ENCODE measurements at places on chromosomes 1 and 21.
A peak's percentile ranks its signal among the peaks of the same experiment; 100 is the strongest.

DNA sequence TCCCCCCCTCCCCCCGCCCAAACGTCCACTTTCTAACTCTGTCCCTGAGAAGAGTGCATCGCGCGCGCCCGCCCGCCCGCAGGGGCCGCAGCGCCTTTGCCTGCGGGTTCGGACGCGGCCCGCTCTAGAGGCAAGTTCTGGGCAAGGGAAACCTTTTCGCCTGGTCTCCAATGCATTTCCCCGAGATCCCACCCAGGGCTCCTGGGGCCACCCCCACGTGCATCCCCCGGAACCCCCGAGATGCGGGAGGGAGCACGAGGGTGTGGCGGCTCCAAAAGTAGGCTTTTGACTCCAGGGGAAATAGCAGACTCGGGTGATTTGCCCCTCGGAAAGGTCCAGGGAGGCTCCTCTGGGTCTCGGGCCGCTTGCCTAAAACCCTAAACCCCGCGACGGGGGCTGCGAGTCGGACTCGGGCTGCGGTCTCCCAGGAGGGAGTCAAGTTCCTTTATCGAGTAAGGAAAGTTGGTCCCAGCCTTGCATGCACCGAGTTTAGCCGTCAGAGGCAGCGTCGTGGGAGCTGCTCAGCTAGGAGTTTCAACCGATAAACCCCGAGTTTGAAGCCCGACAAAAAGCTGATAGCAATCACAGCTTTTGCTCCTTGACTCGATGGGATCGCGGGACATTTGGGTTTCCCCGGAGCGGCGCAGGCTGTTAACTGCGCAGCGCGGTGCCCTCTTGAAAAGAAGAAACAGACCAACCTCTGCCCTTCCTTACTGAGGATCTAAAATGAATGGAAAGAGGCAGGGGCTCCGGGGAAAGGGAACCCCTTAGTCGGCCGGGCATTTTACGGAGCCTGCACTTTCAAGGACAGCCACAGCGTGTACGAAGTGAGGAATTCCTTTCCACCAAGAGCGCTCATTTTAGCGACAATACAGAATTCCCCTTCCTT lies 158.1 kb downstream of the RUNX1 start:
- no peak for DNase-seq

DNA sequence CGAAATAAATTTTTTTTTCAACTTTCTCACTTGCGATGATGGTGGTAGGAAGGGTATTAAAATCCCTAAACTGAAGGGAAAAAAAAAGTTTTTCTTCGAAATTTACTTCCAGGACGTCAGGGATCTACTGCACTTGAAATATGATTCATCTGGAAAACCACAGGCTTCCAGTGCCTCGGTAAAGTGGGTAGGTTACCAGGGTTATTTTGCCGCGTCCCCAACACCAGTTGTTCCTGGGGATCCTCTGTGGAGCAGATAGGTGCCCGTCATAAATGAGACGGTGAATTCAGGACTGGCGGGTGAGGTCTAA lies 773 bp downstream of the RABIF start:
- no peak for DNase-seq

DNA sequence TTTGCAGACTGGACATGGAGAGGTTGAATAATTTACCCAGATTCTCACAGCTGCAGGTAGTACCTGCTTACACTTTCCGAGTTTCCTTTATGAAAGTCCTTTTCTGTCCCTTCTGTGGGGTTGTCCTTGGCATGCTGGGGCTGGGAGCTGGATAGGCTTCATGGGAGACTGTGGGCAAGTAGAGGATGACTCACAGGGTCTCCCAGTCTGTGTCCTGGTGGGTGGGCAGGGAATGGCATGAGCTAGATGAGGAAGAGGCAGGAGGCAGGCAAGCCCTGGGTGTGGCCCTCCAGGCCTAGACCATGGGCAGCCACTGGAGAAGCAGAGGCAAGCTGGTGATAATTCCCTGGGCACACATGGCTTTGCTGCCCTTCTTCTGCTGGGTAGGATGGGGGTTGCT lies 80.6 kb downstream of the NAV1 start:
- DNase-seq = no peak

DNA sequence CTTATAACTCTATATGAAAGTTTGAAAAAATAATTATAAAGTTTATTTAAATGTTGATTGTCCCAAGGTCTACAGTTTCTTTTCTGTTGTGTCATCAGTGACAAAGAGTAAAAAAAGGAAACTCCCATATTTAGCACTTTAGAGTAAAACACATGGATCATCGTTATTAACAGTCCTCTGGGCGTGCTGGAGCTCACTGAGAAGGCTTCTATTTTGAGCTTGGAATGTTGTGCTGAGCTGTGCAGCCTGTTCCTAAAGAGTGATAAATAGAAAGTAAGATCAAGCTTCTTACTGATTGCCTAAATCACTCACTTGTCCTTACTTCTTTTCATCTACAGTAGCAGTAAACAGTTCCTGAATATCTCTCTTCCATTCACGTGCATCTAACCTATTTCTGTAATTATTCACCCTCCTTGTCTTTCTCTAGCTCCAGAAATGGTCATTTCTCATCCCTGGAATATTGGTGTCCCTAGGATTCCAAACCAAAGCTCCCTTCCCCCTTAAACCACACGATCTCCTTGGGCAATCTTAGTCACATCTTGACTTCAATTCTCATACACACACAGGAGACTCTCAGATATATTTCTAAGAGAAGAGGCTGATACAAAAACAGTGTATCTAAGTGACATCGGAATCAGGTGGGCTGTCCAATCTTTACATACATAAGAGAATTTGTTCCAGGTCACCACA lies 11.9 kb downstream of the GBP5 start:
- no peak for DNase-seq

DNA sequence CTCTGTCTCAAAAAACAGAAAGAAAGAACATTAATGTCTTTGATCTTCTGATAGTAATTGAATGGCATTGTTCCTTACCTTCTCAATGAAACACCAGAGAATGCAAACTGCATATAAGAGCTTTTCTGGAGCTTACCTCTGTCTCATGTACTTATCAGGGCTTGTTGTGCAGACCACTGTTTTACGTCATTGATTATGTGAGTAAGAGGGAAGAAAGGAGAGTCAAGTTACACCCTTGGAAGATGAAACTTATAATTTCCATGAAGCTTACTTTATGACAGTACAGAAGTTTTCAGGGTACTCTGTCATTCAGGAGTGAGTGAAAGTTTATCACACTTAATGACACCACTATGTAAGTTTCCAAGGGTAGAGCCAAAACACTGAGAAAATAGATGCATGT lies 49.0 kb upstream of the MAB21L3 start:
- DNase-seq = no peak

DNA sequence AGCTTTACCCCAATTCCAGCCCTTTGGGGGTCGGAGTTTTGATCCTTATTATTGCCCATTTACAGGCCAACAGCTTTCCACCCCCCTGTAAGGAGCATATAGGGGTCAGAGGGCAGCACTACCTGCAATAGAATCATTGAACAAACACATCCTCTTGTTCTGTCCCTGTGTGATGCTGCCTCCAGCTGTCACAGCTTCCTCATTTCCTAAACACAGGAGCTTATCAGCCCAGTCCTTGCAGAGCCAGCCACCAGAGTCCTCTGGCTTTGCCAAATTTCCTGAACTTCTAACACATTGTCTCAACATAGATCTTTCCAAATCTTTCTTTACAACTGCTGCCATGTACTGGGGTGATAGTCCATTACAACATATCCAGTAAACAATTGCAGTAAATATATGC lies 32.8 kb upstream of the PTBP2 start:
- no peak for DNase-seq

DNA sequence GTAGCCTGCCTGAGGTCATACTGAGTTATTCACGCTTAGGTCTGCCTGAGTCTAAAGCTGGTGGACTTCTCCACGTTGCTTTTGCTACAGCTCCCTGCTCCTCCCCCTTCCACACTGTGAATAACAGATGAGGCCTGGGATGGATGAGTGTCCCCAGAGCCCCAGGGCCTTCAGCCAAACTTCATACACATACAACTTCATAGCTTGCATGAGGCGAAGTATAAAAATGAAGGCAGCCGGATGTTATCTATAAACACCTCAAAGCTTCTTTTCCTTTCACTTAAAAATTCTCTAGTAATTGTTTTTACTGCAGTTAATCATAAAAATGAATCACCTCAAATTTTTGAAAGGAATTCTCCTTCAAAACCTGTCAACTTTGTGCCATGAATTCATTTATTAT lies 70.2 kb downstream of the DAB1 start:
- DNase-seq = no peak

DNA sequence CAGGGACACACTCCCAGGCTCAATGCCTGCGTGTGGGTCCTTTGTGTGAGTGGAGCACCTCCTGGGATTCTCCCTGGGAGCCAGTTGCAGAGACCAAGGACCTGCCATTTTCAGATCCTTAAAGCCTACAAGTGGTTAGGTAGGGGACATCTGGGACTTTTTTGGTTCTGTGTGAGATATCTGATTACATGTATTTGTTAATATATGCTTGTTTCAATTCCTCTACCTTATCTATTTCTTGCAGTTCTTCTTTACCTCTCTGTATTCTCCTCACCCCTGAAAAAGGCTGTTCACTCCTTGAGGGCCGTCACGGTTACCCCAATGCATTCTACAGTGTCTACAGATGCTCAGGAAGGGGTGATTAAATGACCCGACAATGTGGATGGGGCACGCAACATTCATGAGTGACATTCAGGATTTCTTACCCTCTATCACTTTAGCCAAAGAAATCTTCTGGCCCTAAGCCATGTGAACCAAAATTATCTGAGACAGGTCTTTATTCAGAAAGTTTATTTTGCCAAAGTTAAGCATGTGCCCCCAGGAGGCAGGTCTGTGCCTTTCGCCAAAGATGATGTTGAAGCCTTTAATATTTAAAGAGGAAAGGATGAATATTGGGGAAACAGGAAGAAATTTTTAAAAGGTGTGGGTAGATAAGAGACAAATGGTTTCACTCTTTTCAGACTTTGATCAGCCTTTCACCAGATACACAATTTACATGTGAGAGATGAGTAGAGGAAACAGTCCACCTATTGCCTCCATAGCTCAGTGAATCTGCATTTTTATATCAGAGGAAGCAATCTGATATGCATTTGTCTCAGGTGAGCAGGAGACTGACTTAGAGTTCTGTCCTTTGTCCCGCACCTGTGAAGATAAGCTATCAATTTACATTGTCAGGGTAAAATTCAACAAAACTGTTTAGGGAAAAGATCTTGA lies 44.6 kb upstream of the MPZL1 start:
- DNase-seq = no peak

GRCh38 chr1:157166590-157166989 lies 28.4 kb upstream of the ETV3 start:
- peak; percentile 3 for DNase-seq

DNA sequence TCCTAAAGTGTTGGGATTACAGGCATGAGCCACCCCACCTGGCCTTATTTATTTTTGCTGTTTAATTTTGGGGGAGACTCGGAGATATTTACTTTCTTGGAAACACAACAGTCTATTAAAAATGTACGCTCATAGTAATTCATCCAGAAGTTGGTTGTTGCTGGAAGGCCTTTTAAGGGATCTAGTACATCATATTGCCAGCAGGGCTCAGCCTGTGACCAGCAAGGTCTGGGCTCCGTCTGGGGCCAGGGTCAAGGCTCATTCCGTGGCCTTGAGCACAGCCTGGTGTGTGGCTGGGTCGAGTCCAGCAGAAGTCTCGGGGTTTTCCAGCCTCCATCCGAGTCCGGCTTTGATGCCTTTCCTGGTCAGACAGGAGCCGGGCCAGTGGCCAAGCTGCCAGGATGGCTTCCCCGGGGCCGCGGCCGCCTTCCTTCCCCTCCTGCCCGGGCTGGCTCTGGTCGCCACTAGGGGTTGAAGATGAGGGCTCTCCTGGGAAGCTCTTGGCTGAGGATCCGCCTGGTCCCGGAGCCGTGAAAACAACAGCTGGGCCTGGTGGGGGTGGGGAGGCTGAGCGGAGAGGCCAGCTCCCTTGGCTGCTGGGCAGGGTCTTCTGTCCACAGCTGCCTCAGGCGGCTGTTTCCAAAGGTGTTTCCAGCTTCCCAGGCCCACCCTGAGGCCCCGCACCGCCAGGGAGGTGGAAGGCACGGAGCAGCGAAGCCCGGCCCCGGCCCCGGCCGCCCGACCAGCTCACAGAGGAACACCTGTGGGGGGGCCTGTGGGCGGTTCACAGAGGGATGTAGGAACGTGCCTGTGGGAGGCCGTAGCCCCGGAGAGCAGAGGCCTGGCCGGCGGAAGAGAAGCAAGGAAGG lies 5.1 kb upstream of the VWA1 start:
- DNase-seq = no peak

DNA sequence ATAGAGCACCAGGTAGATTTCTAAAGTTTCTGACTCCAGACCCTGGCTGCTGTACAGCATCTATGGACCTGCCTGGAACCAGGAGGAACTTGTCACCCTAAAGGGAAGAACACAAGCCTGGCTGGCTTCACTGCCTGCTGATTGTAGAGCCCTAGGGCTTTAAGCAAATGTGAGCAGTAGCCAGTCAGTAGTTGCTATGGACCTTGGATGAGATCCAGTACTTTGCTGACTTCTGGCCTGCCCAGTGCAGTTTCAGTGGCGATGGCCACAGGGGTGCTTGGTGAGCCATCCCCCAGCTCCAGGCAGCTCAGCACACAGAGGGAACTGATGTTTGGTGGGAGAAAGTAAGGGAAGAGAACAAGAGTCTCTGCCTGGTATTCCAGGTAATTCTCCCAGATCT lies 68.4 kb downstream of the ATP6V1G3 start:
- no peak for DNase-seq

DNA sequence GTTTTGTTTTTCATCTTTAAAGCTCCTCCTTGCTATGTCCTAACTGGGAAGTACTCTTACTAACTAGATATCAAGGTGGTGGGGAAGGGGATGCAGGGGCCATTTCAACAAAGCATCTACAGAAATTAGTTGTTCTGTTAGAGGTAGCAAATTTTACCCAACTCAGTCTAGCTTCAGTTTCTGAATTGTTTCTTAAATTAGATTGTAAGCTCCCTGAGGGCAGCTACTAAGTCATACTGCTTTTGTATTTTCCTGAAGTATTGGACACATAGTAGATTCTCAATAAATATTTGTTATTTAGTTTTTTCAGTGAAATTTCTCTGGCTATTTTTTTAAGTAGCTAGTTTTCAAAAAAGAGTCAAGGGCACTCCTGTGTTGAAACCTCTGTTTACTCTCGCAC lies 1.8 kb downstream of the UBAP2L start:
- DNase-seq = no peak

DNA sequence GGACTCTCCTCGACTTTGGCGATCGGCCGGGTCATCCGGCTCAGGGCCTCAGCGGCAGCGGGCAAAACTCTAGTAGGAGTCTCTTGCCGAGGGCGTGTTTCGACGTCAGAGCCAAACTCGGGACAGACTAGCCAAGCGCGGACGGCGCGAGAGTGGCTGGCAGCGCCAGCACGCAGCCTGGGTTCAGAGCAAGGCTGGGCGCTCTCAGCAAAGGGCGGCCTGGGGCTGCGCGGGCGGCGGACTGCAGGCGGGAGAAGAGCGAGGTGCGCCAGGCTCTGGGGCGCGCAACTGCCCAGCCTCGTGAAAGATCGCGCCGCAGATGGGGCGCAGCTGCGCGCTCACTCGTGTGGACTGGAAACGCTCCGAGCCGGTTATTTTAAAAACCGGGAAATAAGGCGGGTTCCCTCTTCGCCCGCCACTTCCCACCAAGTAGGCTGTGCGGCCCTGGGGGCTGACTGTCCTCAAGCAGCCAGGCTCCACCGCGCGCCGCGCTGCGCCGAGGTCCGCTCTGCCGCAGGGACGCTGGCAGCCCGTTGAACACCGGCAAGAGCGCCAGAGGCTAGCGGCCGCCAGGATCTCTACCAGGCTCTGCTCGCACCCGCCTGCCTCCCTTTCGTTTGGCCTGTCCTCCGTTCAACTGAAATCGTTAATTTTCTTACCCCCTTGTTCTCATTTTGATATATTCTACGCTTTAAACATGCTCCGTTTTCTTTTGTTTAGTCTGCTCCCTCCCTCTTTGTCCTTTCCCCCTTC lies 2.4 kb downstream of the ALX3 start:
- DNase-seq = no peak

GRCh38 chr21:38780879-38781278 lies 24.9 kb upstream of the ETS2 start:
- no peak for DNase-seq

Data from NCI-H1105 treated with DMSO at 0.1 percent for 48 hours (cell line).